ENCODE measurements at places on chromosomes 13 and 19.

- no peak for DNase-seq
Measured at GRCh38 chr13:110953833-110954532, 39.1 kb upstream of the ANKRD10 start.

- no peak for DNase-seq
Measured at GRCh38 chr13:73169971-73170370, 111.2 kb downstream of the KLF5 start.

DNA sequence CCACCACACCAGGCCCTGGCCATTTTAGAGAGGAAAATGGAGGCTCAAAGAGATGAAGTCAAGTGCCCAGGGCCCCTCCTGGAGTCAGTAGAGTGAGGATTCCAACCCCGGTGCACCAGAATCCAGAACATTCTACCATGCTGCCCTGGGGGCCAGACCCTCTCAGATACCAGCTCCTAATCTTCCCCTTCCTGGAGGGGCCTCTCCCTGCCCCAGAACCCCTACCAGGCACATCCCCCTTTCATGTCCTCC lies 11.1 kb downstream of the CAPN12 start:
- DNase-seq: no peak

DNA sequence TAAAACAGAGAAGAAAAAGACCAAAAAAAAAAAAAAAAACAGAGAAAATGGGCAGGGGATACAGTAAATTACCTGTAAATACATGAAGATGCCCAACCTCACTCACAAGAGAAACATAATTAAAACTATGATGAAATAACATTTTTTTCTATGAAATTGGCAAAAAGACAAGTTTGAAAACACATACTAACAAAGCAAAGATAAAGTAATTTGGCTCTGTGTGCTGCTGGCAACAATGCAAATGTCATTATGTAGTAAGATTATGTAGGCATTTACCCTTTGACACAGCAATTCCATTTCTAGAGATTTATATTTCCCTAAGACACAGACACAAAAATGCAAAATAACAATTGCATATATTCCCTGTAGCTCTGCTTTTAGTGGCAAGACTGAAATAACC lies 20.2 kb downstream of the ZC3H13 start:
- DNase-seq: no peak

- no peak for DNase-seq
Measured at GRCh38 chr19:4366666-4367335, 23.4 kb downstream of the MPND start.

- no peak for DNase-seq
Measured at GRCh38 chr13:48578516-48579164, 45.8 kb upstream of the RCBTB2 start.

- no peak for DNase-seq
Measured at GRCh38 chr13:53005626-53006025, 23.0 kb upstream of the OLFM4 start.

DNA sequence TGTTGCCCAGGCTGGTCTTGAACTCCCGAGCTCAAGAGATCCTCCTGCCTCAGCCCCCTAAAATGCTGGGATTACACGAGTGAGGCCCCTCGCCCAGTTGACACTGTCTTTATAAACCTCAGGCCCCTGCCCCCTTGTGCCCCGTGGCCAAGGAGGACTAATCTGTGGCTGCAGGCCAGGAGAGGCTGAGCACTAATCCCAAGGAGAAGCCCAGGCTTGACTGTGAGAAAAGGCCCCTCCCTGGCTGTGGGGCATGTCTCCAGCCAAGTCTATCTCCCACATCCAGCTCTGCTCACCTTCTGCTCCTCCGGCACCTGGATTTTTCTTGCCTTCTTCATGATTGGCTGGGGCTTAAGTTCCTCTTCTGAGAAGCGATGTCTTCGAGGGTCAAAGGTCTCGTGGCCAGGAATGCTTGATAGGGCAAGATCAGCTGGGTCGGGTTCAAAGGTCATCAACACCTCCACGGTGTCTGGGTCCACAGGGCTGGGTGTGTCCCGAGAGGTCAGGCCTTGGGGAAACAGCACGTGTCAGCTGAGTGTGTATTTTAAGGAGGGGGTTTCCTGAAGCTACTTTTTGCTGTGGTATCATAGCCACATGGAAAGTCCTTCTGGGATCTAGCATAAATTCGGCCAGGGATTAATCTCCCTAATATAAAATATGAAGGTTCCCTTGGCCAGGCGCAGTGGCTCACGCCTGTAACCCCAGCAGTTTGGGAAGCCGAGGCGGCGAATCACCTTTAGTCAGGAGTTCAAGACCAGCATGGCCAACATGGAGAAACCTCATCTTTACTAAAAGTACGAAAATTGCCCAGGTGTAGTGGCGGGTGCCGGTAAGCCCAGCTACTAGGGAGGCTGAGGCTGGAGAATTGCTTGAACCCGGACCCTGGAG lies 3.8 kb downstream of the DBP start:
- no peak for DNase-seq

GRCh38 chr13:43687038-43687437 lies 99.7 kb downstream of the ENOX1 start:
- DNase-seq: no peak

DNA sequence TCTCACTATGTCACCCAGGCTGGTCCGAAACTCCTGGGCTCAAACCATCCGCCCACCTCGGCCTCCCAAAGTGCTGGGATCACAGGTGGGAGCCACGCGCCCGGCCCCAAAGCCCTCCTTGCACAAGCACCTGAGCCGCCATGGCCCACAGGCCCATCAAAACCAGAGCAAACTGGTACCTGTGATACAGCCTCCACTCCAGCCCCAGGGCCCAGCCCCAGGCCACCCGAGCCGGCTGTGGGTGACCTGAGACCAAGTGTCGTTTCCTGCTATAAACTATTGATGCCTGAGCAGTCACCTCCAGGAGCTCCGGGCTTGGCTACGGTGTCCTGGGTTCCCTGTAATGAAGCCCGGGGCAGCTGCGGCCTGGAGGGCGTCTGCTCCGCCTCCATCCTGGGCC lies 9.7 kb upstream of the PTBP1 start:
- DNase-seq: no peak

DNA sequence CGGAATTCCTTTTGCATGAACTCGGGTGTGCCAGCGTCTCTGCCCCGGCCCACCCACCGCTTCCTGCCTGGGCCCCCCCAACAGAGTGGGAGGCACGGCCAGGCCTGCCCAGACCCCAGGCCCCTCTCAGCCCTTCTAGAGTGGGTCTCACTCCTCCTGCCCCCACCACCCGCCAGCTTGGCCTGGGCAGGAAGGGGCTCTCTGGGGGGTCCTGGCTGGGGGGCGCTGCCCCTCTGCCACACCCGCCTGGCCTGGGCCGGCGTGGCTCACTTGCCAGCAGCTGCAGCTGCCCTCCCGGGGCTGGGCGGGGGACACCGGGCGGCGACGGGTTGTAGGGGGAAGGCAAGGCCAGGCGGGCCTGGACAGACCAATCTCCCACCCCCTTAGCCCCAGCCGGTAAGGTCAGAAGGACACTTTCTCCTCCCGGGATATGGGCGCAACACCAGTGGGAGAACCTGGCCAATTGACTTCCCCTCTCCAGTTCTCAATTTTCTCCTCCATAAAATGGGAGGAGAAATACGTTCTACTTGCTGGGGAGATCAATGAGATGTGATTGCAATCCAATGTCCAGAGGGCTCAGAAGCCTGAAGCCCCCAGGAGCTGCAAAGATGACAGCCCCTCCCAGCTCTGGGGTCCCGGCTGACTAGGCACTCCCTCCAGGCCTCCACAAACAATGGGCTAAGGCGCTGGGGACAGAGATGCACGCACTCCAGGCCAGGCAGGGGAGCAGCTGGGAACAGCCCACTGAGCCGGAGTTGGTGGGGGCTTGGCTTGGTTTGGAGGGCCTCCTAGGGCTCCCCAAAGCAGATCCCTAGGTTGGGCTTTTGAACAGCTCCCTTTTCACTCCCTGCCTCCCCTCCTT lies 2.4 kb downstream of the CRLF1 start:
- DNase-seq: no peak

- DNase-seq: no peak
Measured at GRCh38 chr19:20414120-20414519, 151.5 kb downstream of the ZNF737 start.

- no peak for DNase-seq
Measured at GRCh38 chr13:98847780-98848179, 95.3 kb upstream of the SLC15A1 start.

- no peak for DNase-seq
Measured at GRCh38 chr19:49793561-49793840, 19.6 kb downstream of the FUZ start.
